Endodermal cell (in vitro differentiated cells): ENCODE measurements at places on chromosomes 1 and 21. TPM values are rescaled to one million over a fixed set of nuclear protein-coding genes. Genes with fewer than 3 reads are reported as not detected.
A peak's percentile ranks its signal among the peaks of the same experiment; 100 is the strongest.

GRCh38 chr1:41361495-41362356 lies 492 bp downstream of the FOXO6 start:
- DNase-seq = peak; percentile 75

DNA sequence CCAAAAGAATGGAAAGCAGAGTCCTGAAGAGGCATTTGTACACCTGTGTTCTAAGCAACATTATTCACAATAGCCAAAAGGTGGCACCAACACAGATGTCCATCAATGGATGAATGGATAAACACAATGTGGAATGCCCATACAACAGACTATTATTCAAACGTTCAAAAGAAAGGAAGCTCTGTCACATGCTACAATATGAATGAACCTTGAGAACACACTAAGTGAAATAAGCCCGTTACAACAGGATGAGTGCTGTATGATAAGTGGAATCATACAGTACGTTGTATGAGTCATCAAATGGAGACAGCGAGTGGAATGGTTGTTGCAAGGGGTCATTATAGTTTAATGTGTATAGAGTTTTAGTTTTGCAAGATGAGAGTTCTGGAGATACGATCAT lies 80.1 kb downstream of the SH3BGR start:
- no peak for DNase-seq

Gene LINGO4
- not detected in 3 replicates for total RNA-seq

Gene IL20
- total RNA-seq = not detected in 2 replicates

DNA sequence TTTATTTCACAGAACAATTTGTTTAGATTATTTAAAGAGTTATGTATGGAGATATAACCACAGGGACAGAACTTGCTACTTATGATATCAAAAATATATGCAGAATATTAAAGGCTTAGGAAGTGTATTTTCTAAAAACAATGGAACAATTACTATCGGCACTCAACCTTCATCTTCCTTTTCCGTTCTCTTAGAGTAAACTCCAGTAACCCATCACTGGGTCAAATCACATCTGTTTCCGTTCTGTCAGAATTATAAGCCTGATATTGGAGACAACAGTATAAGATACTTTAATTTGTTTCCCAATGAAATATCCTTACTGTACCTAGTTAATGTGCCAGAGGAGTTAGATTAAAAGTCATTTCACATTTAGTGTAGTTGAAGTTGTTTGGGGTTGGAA lies 32.2 kb downstream of the DTL start:
- DNase-seq = no peak

DNA sequence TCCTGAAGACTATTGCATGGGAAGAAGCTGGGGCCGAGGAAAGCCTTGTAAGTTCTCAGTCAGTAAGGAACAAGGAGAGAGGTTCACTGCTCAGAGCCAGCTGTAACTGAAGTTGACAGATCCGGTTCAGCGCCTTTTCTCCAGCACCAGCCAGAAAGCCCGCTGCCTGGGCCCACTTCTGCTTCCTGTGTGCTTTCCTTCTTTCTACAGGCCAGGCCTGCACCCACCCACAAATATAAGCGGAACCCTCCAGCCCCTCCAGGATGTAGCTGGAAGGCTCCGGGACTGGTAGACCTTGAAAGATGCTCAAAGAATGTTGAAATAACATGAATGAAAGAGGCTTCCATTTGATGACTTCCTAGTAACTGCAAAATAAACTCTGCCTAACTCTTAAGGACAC lies 38.8 kb downstream of the PARP1 start:
- DNase-seq = no peak

GRCh38 chr1:42845866-42846256 lies 552 bp upstream of the ZNF691 start:
- no peak for DNase-seq

DNA sequence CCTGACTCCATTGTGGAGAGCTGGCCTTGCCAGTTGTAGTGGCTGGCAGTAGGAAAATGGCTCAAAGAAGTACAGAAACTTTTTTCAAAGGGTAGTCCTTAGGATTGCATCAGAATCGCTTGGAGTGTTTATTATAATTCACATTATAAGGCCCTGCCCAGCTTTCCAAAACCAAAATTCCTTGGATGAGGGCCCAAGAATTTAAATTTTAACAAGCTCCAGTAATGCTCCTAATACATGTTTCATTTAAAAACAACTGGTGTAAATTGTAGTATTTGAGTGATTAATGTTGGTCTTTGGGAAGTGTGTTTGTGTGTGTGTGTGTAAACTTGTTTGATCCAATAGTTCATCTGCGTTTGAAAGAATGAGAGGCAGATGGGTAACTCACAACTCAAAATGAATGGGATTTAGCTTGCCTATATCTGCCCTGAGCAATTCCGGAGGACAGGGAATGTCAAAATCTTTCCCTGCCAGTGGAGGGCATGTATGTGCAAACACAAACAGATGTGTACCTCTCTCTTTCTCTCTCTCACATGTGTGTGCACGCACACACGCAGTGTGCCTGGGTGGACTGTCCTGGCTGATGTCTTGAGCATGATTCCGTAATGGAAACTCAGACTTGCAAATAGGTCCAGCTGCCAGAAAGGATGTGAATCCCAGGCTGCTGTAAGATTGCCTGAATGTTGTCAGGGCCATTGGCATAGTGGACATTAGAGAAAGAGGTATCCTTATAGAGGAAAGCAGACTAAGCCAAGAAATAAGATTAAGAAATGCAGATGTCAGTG lies 293.1 kb downstream of the LMX1A start:
- DNase-seq = no peak

DNA sequence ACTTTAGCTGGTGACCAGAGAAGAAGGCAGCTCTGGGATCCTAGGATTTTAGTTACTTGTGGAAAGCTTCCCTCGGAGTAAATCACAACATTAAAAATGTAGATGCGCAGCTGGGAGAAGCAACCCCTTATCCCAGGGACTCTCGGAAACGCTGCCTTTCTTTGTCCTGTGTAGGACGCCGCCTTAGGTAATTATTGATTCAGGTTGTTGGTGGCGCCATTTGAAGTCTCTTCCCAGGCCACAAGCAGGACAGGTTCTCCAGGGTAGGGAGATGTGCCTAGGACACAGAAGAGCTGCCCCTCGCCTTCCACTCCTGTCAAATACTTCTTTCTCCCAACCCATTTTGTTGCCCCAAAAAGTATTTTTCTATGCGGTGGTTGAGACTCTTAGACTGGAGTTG lies 10.3 kb downstream of the SLC37A1 start:
- DNase-seq = no peak

Gene CFAP126
- total RNA-seq = 0.86 and 1.2 TPM in 2 replicates

DNA sequence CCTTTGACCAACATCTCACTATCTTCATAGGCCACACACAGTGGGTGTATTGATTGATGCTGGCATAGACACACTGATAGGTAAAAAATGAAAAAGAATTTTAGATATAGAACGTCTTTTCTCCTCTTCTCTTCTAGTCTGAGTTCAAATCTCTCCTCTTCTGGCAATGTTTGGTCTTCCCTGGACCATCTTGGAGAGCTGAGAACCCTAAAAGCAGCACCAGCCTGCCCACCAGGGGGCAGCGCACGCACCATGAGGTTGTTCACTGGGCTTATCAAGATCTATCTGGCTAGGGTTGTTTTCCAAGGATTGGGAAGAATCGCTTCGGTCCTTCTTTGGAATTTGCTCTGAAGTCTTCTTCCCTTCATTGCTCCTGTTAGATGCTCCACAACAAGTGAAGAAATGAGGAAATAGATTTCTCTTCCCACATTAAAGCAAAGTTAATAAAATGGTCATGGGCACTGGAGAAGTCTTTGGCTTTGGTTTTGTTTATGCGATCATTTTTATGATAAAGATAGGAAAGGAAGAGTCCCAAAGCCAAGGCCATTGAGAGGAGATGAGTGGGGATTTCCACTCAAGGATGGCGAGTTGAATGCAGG lies 104.0 kb upstream of the OLIG2 start:
- DNase-seq = peak; percentile 86

- DNase-seq = no peak
Observed at GRCh38 chr1:154623358-154623757, 15.4 kb upstream of the ADAR start.

Gene KRTAP11-1
- total RNA-seq = not detected in 2 replicates

Gene YOD1
- total RNA-seq = 11.6 to 20.0 TPM (median 18.8 TPM) in 3 replicates

Gene IFFO2
- 6.4 and 7.1 TPM in 2 replicates for total RNA-seq

DNA sequence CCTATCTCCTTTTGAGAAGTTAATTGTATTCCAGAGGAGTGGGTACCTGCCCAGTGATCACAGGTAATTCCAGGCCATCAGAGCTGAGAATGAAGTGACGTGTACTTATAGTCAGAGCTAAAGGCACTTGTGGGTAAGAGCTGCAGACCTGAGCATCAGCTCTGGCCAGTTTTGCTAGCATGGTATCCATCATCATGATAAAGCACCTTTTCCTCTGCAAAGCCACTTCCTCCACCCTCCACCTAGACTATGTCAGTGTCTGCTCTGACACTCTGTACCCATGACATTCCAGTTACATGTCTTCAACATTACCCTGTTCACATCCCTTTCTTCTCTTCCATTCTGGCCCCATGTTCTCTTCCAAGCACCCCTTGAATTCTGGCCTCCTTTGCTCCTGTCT lies 157.3 kb downstream of the GRIK3 start:
- no peak for DNase-seq

DNA sequence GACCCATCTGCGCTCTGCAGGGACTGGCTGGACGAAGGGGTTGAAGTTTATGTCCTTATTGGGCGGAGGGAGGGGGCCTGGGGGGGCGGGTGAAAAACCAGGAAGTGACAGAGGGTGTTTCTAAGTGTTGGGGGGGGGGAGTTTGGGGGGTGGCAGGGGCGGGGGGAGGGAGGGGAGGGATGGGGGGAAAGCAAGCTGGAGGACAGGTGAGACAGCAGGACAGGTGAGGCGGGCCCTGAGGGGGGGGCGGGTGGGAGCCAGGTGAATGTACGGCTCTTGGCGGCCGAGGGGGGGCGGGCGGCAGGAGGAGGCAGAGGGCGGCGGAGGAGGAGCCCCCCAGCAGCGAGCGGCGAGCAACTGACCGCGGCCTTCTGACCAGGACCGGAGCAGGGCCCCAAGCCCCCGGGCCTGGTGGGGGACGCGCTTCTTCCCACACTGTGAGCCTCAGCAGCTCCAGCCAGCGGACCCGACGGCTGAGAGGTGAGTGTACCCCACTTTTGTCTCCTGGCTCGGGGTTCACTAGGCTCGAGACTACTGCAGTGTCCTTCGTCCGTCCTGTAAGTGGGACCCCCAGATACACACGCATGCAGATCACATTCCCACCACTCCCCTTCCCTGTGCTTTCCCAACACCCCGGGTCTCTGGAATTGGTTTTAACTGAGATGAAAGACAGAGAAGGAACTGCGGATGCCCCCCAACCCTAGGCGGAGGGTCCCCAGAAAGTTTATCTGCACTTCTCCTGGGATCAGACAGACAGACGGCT lies at the start of gene ZBTB7B:
Gene ZBTB7B, plus strand, starts transcription at position 339 of the 763 bp plus-strand sequence. CDS start 11,859 bp downstream, outside the sequence.
- DNase-seq = peak; percentile 77

GRCh38 chr1:183200451-183200850 lies 14.4 kb downstream of the LAMC2 start:
- no peak for DNase-seq

GRCh38 chr1:75203415-75204277 lies 69.5 kb downstream of the LHX8 start:
- peak; percentile 58 for DNase-seq

DNA sequence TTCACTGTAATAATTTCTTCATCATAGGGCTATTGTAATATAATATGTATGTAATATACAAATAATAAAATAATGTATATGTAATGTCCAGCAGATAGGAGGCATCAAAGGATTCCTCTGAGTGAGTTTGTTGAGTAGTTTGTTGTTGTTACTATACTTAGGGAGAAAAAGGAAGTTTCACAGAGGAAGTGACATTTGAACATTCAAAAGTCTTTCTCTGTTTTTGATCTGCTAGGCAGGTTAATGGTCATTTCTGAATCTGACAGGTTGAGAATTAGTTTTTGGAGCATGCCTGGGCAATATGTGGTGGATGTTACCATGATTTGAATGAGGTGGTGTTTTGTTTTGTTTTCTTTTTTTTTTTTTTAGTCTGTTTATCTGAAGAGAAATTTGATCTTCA lies 102.1 kb downstream of the NRDC start:
- no peak for DNase-seq

DNA sequence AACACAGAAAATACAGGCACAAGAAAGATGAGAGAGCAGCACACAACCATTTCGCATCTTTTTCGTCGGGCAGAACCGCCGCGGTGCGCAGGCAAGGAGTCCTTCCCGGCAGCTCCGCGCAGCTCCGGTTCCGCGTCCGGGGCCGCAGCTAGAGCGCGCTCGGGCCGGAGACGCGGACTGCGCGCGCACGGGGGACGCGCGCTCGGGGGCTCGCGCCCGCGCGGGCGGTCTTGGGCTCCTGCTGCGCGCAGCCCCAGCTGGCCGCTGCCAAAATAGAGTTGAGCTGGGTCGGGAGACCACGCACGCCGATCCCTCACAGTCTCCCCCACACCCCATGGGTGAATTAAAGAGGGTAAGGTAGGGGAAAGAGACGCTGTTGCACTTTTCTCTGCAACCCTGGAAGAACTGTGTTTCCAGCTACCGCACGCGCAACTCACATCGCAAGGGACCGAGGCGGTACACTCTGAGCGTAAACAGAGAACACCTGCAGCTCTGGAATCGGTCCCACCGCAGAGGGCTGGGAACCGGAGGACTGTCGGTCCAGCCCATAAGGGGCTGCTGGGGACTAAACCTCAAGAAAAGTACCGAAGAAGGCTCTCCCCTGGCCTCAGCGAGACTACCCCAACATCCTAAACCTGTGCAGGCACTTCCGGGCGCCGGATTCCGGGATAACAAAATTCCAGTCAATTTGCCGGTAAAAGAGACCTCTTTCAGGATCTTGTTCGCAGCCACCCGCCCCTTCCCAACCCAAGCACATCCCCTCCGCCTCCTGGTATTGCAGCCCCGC lies 1.7 kb downstream of the NR5A2 start:
- peak; percentile 85 for DNase-seq

DNA sequence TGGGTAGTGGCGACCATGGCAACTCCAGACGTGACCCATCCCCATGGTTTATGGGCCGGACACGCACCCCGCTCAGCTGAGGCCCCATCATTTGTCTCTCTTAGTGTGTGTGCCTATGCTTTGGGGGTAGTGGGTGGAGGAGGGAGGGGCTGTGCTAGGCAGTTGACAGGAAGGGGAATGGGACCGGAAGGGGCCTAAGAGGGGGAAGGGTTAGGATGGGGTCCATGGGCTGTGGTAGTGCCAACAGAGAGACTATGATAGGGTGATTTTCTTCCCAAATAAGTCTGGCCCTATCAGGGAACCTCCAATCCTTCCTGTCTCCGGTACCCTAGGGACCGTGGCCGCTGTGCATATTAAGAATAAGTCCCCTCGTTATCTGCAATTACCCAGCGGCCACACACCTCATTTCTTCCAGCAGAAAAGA lies 9.9 kb downstream of the DMAP1 start:
- DNase-seq = no peak
